ENCODE measurements at places on chromosomes 1 and 21.
A peak's percentile ranks its signal among the peaks of the same experiment; 100 is the strongest.

DNA sequence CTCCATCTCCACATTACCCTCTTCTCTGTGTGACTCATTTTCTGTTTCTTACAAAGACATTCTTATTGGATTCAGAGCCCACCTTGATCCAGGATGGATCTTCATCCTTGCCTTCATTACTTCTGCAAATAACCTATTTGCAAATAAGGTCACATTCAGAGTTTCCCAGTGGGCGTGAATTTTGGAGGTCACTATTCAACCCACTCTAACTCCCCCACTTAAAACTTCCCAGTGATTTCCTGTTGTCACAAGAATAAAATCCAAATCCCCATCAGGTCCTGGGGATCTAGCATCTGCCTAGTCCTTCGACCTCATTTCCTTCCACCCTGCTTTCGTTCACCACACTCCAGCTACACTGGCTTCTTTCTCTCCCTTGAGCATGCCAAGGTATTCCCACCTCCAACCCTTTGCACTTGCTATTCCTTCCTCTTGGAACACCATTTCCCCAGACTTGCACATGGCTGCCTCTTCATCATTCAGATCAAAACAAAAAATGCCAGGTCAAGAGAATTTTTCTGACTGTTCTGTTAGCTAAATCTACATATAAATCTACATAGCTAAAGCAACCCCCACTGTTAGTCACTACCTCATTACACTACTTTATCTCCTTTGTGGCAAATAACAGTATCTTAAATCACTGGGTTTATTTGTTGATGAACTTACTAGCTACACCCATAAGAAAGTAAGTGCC, 187.2 kb downstream of the TOMM20 start:
- DNase-seq = no peak

GRCh38 chr1:232308616-232309015, 321.3 kb downstream of the SIPA1L2 start:
- DNase-seq = no peak

- DNase-seq = peak; percentile 21
Observed at GRCh38 chr1:224767676-224768075, 151.6 kb downstream of the CNIH3 start.

DNA sequence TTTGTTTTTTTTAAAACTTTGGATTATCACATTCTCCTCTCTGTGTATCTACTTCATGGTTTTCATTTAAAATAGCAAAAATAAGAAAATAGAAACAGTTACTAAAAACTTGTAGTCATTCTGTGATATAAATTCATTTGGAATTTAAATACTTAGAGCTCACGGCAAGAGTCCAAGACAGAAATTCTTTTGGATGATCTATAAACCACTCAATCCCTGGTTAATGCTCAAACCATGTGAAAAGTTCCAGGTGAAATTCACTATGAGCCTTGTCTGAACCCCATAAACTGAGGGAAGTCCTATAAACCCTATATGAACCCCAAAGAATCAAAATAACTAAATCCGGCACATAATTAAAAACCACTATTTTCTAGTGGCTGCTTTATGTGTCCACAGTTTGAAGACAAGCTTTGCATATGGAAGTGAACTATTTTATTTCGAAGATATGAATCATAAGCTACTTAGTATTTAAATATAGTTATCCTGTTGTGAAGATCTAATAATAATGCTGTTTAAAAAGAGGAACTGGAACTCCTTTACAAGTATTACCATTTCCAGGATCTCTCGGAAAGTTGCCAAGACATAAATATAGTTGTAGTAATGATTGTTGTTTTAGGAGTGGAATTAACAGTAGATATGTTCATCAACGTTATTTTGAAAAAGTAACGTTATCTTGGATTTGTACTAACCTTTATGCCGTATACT, 163.5 kb downstream of the NFIA start:
- no peak for DNase-seq

- DNase-seq = no peak
Observed at GRCh38 chr1:39955547-39956539, 898 bp downstream of the MFSD2A start.

GRCh38 chr1:244137725-244138124, 86.6 kb downstream of the ZBTB18 start:
- no peak for DNase-seq

DNA sequence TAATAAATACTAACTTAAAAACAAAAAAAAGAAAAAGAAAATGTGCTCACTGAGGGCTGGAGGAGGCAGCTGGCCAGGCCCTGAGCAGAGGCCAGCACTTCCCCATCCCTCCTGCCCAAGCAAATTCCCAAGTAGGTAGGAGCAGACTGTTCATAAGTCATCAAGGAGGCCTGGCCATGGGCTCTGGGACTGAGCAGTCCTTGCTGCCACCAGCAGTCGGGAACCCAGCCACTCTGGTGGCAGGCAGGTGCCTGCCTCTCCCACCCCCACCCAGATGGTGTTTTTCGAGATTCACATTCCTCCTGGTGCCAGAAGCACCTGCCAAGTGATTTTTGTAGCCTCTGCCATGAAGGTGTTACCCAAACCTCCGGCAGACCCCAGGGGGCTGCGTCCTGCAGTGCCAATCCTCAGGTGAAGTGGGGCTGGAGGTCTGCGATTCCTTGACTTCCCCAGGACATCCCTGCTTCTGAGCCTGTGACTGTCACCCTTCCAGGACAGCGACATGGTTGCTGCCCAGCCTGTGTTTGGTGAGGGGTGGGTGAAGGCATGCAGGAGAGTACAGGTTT, 204.2 kb upstream of the TMEM51 start:
- no peak for DNase-seq
